Activated naive CD4-positive, alpha-beta T cell treated with anti-CD3 and anti-CD28 coated beads, Interleukin-2, amount 50 U/mL, for 72 hours (primary cell): ENCODE measurements at places on chromosomes 3 and 15. TPM values are rescaled to one million over a fixed set of nuclear protein-coding genes. Genes with fewer than 3 reads are reported as not detected.

GRCh38 chr15:74541494-74542165, 610 bp downstream of the ARID3B start:
- peak; percentile 76 for DNase-seq

GRCh38 chr3:183008303-183008702, 28.0 kb upstream of the DCUN1D1 start:
- no peak for DNase-seq

GRCh38 chr3:2516762-2517441, 418.2 kb downstream of the CNTN4 start:
- DNase-seq = no peak

CIB2 gene
- total RNA-seq = 1.6 TPM

FBXO40 gene
- total RNA-seq = not detected

DNA sequence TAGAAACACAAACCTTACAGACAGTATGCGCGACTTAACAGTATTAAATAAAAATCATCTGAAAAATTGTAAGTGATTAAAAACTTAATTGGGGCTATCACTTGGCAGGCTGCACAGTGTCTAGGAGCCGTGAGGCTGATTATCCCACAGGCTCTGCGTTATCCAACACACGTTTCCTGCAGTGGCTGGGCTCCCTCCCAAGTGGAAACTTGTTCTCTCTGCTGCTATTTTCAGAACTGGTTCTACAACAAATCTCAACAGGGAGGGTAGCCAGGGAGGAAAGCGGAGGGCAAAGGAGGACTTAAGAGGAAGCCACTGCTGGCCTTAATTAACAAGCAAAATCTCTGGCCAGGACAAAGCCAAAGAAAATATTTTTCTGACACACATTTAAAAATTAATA, 555.2 kb downstream of the MAGI1 start:
- DNase-seq = no peak

DNA sequence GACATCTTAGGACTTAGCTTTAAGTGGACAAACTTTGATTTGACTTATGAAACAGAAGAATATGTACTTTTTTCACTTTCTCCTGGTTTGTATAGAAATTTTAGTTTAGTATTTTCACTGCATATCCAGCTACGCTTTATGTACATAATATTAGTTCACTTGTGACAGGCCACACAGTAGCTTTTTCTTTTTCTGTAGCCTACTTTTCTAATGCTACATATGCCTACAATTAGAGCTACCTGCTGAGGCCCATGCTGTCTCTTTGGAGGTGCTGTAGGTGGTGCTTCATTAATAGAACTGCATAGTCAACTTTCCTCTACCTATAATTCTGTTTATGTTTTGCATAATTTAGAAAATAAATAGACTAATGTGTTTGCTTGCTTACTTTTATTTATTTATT, 191.6 kb downstream of the NLGN1 start:
- no peak for DNase-seq

DNA sequence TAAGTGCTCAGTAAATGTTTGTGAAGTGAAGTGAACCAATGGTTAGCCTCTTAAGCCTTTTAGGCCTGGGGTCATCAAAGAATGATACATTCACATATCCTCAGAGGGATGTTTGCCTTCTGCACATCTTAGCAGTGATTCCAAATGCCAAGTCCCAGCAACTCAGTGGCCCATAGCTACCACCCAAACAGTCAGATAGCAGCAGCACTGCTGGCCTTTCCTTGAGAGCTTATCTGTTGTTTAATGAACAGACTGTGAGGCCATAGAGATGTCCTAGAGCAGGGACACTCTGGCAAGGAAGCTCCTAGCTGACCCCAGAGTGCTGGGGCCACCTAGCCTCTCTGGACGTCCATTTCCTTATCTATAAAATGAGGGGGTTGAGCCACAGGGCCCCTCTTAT, 86.8 kb downstream of the CYP19A1 start:
- DNase-seq = no peak

CMTM7 gene
- total RNA-seq = 34.2 TPM

PCLAF gene
- total RNA-seq = 115 TPM

DNA sequence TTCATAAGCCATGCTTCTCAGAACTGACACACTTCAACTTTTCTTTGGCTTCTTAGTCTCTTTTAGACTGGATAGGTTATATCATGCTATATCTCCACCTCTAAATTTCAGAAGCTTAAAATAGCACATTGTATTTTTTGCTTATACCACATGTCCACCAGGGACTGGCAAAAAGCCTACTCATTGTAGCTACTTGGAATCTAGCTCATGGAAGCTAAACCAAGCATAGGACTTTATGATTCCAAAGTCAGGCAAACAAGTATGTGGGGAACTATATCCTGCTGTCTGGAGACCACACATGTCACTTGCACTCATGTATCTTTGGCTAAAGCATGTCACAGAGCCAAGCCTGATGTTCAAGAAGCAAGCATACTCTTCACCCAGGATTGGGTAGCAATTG, 245.0 kb upstream of the RASGRP1 start:
- DNase-seq = no peak

- DNase-seq = no peak
Observed at GRCh38 chr15:69090197-69090948, 70.1 kb upstream of the GLCE start.

PLSCR4 gene
- total RNA-seq = not detected

PBRM1 gene
- total RNA-seq = 69.5 TPM

ALDH1A2 gene
- not detected for total RNA-seq

DNA sequence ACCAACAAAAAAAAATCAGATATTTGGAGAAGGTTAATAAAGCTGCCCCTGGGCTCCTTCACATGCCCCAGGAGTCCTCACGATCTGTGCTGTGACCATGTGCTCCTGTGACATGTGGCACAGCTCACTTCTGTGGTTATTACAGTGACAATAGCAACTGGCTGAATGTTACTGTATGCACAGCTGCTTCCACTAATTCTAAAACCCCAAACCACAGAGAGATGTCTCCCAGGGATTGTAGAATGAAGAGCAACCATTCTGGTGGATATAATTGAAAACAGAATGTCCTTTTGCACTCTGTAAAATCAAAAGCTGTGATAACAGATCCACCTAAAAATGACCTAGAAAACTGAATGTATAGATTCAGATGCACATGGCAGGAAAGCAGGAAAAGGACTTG, 489.2 kb upstream of the CNTN4 start:
- DNase-seq = no peak

DNA sequence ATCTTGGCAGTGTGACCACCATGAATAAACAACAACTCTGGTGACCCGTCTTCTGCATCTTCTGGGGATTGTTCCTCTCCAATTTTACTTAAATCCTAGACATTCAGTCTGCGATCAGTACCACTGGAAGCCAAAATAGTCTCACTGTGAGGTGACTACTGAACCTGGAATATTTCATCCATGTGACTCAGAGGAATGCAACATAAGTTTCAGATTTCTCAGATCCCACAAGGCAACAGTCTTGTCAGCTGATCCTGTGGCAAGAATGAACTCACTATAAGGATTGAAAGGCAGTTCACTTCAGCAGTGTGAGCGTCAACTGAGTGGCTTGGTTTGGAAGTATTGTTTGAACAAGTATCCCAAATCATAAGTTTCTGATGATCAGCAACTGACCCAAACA, 13.2 kb downstream of the NSUN3 start:
- DNase-seq = no peak

CDCP1 gene
- total RNA-seq = 0.41 TPM

- no peak for DNase-seq
Observed at GRCh38 chr15:69410248-69410874, 3.8 kb upstream of the KIF23 start.

ITGA11 gene
- total RNA-seq = 1.8 TPM

GOLGA6L22 gene
- not detected for total RNA-seq

- no peak for DNase-seq
Observed at GRCh38 chr15:29589416-29589815, 232.9 kb downstream of the TJP1 start.

FANCD2OS gene
- not detected for total RNA-seq

NUP210 gene
- 116 TPM for total RNA-seq

GRCh38 chr15:89387140-89387903, 52.7 kb upstream of the POLG start:
- DNase-seq = no peak

DNA sequence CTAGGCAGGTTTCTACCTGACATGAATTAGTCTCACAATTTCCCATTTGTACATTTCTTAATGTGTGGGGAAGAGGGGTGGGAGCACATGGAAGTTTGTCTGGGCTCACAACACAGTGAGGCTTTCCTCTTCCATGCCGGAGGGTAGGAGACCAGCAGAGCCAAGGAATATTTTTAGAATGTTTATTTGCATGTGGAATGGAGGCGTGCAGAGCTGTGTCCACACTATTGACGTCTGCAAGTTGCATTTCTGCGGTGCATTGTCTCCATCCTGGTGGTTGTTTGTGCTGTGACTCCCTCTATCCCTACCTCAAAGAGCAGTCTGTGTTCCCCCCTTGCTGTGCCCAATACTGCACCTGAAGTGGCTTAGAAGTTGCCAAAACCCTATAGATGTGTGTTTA, 103.1 kb upstream of the LRTM1 start:
- no peak for DNase-seq

ZPLD1 gene
- total RNA-seq = not detected

DNA sequence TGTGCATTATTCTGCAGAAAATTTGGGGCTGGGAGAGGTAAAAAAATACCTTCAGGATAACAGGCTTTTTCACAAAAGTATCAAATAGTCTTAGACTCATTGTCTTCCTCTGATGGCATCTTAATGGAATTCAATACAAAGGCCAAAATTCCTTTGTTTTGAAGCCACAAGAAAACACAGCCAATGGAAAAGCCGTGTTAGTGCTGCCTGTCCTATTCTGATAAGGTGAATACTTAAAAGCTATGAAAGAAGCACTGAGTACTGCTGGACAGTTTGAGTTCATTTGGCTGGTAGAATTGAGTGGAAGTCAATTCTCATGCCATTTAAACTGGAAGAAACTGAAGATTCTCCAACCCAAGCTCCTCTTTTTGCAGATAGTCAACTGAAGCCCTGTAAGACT, 395.3 kb upstream of the TPRG1 start:
- DNase-seq = no peak

GRCh38 chr15:47929138-47929803, 191.5 kb upstream of the SLC24A5 start:
- DNase-seq = no peak

- no peak for DNase-seq
Observed at GRCh38 chr15:49843725-49844124, 222.9 kb downstream of the DTWD1 start.

MCTP2 gene
- total RNA-seq = 48.2 TPM

GRCh38 chr3:13125092-13126015, 52.1 kb upstream of the IQSEC1 start:
- DNase-seq = no peak

GRCh38 chr3:16534640-16535262, 21.3 kb upstream of the RFTN1 start:
- no peak for DNase-seq

DNA sequence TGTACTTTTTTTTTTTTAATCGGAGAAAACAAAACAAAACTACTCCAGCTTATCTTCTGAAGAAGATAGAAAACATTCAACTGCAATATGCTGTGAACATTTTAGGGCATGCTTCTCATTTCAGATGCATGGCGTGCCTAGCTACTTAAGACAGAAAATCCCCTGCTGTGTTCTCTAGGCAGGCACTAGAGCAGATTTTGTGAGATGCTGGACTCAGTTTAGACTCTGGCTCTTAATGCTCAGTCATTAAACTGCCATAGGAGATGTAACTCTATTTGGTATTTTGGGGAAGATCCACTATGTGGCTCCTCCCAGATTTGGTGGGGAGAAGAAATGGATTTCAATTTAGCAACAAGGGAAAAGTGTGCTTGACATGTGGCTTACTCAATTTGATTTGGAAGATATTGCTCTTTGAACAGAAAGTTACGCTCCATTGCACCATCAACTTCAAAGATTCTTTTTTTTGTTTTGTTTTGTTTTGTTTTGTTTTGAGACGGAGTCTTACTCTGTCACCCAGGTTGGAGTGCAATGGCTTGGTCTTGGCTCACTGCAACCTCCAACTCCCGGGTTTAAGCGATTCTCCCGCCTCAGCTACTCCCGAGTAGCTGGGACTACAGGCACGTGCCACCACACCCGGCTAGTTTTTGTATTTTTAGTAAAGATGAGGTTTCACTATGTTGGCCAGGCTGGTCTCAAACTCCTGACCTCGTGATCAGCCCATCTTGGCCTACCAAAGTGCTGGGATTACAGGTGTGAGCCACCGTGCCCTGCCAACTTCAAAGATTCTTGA, 62.0 kb upstream of the LEKR1 start:
- DNase-seq = no peak

GRCh38 chr3:100128565-100128964, 14.3 kb upstream of the FILIP1L start:
- no peak for DNase-seq

CLSTN2 gene
- total RNA-seq = not detected

- no peak for DNase-seq
Observed at GRCh38 chr15:78567531-78567930, 2.2 kb downstream of the CHRNA5 start.

- DNase-seq = no peak
Observed at GRCh38 chr3:78268716-78269668, 1229.1 kb downstream of the ROBO2 start.
